ENCODE measurements at places on chromosomes 7 and 10.

- DNase-seq, result no peak
Observed at GRCh38 chr10:131162211-131162610, 149.3 kb downstream of the TCERG1L start.

- DNase-seq, result no peak
Observed at GRCh38 chr10:100985336-100985735, 2.0 kb downstream of the MRPL43 start.

DNA sequence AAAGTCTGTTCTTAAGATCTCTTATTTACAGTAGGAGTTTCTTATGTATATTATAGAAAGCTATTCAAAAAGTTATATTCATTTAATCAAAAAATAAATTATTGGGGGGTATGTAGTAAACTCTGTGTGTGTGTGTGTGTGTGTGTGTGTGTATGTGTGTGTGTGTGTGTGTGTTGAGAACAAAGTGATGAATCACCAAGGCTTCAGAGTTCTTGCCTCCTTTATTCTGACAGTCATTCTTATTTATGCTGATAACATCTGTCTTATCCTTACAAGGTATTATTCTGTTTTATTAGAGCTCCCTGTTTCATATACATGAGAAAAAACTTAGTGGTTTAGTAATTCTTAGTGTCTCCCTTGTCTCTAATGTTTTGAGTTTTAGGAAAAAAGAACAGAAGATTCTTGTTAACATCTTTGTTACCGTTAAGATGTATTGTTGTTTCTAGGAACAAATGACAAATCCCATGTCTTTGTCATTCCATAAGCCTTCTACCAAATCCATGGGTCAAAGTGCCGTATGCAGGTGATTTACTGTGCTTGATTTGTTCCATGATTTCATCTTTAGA lies 424.0 kb downstream of the EXOC4 start:
- DNase-seq, result no peak

DNA sequence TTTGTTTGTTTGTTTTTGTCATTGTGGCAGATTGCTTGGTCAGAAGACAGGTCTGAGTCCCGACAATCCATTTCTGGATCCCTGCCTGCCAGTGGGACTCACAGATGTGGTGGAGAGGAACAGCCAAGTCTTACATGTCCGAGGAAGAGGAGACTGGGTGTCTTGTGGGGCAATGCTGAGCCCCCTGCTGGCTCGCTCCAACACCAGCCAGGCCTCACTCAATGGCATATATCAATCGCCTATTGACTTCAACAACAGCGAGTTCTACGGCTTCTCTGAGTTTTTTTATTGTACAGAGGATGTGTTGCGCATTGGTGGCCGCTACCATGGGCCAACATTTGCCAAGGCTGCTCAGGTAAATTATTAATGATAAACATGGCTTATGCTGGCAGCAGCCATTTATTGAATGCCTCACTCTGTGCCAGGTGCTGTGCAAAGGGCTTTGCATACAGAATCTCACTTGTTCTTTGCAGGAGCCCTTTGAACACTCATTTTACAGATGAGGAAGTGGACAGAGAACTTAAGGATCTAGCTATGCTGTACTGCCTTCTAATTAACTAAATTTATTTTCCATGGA lies 33.3 kb downstream of the COX15 start:
- no peak for DNase-seq

GRCh38 chr10:101291331-101292193 lies 62.3 kb upstream of the LBX1 start:
- peak; percentile 27 for DNase-seq

DNA sequence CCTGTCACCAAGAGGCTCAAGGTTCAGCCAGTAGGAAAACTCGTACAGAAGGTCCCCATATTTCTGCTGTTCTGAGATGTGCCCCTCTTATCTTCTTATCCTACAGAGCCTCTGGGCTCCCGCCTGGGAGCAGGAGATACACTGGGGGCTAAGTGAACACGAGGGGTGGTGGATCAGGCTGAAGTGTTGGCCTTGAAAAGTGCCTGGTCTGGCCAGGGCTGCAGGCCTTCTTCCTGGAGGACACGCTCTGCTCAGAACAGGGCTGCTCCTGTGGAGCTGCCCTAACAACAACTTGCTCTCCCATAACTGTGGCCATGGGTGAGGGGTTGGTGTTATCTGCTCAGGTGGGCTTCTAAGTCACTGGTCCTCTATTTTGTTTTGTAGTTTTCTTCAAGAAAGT lies 33.7 kb downstream of the C10orf120 start:
- DNase-seq, result no peak

GRCh38 chr10:107733328-107734130 lies 569.0 kb upstream of the SORCS1 start:
- DNase-seq, result no peak

DNA sequence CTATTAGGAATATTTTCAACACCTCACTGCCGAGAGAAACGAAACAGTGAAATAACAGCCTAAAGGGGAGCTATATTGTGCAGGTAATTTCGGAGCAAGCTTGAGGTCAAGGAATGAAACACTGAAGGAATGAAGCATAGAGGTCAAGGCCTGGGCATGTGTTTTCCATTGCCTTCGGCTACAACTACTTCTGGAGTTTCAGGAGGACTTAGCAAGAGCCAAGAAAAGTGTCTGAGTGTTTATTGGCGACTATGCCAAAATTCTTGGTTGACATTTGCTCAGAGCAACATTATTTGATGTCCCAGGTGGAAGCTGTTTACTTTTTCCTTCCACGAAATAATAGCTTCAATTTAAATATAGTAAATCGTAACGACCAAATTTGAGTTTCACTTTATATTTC lies 89.6 kb upstream of the IFRD1 start:
- DNase-seq, result no peak

DNA sequence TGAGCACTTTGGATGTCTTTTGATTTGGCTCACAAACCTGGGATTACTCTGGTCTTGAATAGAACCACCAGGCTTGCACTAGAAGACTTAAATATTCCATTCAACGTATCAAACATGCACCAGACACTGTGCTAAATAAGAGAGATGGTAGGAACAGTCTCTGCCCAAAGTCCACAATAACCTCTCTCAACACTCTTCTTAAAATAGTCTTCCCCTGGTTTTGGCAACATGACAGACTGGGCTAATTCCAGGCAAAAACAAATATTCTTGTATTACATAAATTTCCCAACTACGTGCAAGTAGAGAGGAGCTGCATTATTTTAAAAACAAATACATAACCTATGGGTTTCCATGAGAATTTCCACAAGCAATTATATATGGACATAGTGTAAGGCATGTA lies 64.8 kb upstream of the PAPSS2 start:
- no peak for DNase-seq

DNA sequence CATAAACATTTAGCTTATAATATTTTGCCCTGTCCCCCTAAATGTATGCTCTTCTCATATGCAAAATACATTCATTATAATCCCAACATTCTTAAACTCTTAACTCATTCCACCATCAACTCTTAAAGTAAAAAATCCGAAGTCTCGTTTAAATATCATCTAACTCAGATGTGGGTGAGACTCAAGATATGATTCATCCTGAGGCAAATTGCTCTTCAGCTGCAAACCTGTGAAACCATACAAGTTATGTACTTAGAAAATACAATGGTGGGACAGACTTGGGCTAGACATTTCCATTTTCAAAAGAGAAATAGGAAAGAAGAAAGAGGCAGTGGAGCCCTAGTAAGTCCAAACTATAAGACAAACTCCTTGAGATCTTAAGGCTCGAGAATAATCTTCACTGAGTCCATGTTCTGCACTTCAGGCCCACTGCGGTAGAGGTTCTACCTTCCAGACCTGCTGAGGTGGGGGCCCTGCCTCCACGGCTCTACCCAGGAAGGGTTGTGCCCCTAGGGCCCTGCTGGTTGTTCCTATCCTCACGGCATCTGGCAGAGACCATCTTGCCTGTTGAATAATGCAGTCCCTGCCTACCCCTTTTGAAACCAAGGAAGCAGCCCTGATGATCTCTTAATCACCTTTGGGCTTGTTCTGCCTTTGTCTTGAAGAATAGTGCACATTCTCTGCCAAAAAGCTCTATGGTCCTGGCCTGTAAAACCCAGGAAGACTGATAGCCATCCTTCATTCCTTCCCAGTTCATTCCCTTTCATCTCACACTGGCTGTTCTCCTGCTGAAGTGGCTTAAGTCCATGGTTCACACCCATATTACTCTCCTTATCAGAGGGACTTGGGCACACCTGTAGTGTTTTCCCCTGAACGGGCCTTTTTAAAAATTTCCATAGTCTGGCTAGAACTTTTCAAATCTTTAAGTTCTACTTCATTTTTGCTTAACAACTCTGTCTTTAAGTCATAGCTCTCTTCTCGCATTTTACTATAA lies 37.3 kb downstream of the INPP5F start:
- no peak for DNase-seq

- DNase-seq, result no peak
Observed at GRCh38 chr7:127150543-127150942, 102.2 kb downstream of the GRM8 start.

- DNase-seq, result no peak
Observed at GRCh38 chr10:17683541-17683940, 39.6 kb downstream of the STAM start.

DNA sequence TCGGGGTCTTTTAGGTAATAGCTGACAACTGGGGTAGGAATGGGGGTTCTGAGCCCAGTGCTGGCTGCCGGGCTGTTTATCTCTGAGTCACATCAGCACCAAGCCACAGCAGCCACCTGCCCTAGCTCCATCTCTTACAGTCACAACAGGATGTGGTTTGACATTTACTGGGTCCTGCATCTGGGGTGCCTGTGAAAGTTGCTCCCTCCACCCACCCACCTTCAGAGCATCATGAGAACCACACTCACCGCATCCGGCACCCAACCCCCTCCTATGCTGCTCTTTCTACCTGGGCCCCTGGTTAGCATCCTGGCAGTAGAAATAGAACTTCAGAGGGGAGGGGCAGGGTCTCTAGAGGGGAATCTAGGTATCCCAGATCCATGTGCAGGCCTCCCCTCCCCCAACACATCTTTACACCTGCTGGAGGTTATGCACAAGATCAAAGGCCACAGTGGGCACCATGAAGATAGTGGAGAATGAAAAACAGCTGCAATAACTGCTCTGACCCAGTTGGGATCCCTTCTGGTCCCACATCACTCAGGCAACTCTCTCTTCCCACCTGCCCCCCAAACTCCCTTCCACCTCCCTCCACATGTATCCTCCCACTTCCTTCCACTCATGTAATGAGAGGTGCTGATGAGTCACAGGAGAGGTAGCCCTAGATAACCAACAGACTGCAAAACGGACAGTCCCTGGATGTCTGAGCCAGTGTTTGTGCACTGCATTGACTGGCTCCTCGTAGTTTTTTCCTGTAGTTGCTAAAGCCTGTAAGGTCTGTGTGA lies 38.2 kb downstream of the PRSS2 start:
- peak; percentile 93 for DNase-seq

- DNase-seq, result no peak
Observed at GRCh38 chr7:138345567-138345966, 114.5 kb upstream of the TRIM24 start.

DNA sequence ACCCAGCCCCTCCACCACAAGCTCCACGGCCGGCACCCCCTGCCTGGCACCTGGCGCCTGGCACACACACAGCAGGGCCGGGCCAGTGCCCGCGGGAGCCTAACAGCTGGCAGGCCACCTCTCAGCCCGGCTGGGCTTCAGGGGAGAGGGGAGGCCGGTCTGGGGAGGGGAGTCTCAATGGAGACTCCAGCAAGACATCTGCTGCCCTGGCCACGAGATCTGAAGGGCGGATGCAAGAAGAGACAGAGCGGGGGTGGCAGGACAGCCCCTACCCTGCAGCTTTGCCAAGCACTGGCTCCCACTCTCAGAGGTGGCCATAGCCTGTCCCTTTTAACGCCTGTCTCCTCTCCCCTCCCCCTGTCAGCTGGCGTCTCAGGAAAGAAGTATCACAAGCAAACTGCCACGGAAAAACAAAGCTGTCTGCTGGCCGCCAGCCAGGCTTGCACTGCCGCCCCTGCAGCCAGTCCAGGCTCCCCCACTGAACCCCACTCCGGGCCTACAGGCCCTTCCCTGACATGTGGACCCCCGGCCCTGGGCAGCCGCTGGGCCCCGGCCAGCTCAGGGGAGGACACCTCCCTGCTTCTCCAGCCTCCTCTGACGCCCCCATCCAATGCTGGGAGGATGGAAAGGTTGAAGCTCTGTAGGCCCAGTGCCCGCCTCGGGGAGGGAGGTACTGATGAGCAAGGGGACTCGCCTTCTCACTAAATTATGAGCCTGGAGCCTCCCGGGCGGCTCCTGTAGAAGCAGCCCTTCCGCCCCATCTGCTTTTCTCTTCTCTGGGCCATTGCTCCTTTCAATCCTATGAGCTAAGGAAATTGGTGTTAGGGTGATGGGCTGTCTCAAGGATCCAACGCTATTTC lies 178.4 kb downstream of the ARHGAP12 start:
- DNase-seq, result no peak

DNA sequence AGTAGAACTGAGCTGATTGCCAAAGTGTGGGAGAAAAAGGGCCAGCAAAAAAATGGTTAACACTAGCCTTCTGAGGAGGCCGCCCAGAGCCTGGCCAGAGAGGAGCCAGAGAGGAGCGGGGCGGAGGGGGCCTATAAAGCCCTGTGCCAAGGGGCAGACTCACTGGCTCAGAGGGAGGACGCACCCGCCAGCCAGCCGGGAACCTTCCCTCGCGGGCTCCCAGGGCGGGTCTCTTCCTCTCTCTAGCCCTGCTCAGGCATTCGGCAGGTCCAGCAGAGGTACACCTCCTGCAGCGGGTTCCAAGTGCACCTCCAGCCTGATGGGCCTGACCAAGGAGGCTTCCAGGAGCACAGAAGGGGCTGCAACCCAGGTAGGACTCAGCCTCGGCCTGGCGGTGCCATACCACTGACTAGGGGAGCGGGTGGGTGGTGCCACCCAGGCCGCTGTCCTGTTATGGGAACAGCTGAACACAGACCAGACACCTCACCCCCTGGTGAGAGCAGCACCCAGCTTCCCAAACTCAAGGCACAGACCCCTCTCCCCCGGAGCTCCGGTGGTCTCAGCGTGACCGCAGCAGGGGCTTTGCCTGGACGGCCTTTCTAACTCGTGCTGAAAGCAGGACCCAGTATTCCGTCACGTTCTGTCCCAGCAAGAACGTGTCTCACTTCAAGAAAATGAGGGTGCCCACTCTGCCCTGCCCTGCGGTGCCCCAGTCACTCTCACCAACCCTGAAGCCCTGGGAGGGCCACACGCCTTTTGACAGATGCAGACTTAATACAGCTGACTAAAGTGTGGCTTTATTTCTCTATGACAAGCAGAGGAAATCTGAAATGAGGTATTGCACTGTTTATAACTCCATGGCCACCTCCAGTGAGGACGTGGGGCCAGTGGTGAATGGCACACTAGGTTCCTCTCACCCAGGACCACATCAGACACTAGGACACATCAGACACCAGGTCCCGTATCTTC lies at the start of gene GPER1:
Gene GPER1, plus strand, starts transcription at position 162 of the 969 bp plus-strand sequence. CDS start 3,616 bp downstream, outside the sequence.
- no peak for DNase-seq

- DNase-seq, result no peak
Observed at GRCh38 chr7:141023295-141023694, 8.5 kb upstream of the MRPS33 start.

GRCh38 chr10:50561816-50562215 lies 61.9 kb downstream of the SGMS1 start:
- DNase-seq, result no peak

- DNase-seq, result no peak
Observed at GRCh38 chr10:61389887-61390286, 63.3 kb downstream of the TMEM26 start.
